Progenitor cell of endocrine pancreas (in vitro differentiated cells): ENCODE measurements at places on chromosomes 1 and 21.
A peak's percentile ranks its signal among the peaks of the same experiment; 100 is the strongest.

GRCh38 chr1:147627435-147628110 is 42.8 kb downstream of the ACP6 start:
- DNase-seq: peak; percentile 34

DNA sequence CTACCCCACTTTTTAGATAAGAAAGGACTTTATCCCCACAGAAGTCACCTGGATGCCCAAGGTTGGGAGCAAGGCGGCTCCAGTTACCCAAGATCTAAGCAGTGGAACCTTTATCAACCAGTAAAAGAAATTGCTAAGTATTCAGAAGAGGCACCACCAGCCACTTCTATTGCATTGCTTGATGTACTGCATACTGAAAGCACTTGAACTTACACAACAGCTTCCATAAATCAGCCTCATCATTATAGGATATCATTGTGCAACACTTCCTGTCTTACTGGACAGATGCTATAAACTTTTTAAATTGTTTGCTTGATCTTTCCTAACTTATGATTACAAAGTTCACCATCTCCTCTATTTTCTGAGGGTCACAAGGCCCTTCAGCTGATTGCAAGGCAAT is 642.7 kb upstream of the CXADR start:
- DNase-seq: no peak

DNA sequence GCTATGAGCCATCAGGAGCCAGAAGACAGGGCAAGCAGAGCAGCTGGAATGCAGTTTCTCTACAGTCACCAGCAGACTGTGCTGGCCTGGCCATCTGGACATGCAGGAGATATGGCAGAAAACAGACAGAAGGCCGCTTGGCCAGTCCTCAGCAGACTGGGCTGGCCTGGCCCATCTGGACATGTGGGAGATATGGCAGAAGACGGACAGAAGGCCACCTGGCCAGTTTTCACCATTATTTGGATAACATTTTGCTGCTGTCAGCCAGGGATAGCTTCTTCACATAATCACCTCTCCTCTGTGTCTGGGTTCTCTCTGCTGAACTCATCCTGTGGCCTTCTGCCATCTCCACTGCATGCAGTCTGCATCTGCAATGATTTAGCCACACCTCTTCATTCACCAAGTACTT is 25.0 kb upstream of the CACYBP start:
- DNase-seq: no peak

GRCh38 chr1:17207046-17207445 is 2.1 kb downstream of the PADI1 start:
- DNase-seq: no peak

DNA sequence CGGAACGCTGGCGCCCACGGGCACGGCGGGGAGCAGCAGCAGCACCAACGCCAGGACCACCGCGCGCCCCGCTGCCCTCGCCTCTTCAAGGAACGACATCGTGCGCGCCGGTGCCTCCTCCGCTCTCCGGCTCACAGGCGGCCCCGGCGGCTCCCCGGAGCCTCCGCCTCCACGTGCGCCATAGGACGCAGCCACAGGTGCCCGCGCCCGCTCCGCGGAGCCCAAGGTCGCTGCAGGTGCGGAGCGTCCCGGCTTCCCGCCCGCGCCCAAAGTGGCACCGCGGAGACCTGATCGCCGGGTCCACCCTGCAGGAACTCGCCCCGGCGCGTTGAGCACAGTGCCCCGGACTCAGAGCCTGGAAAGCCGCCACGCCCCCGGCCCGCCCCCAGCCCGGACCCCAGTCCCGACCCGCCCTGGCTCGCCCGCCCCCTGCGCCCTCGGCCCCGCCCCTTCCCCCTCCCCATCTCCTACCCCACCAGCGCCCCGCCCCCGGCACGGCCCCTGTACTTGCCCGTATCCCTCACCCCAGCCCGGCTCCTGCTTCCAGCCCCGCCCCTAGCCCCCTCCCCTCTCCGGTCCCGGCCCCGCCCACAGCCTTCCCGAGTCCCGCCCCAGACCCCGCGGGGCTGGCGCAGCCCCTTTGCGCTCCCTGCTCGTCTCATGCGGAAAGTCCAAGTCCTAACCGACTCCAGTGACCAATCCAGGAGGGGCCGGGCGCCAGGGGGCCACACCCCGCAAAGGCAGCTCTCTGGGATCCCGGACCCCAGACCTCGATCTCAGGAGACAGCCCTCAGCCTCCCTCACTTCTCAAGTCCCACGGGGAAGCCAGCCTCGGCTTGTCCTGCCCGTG is at the start of gene MEGF6:
TSS of gene MEGF6 (minus strand) at position 339 of the 850 bp plus-strand sequence. CDS start at position 99, 240 bp downstream.
- DNase-seq: peak; percentile 90

DNA sequence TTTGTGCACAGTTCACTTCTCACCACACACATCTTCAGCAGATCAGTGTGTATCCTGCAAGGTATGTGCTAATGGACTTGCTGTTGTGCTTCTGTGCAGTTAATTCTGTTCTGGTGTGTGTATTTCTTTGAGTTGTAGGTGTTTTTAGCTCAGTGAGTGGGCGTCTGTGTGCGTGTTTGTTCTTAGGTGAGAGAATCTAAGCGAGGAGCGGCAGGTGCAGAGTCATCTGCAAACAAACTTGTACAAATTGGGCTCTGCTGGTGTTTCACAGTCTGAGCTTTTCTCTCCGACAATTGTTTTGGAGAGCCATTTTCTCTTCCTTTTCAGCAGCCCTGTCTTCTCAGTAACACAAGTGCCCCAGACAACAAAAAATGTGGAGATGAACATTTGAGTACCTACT is 43.6 kb downstream of the ACP6 start:
- no peak for DNase-seq

GRCh38 chr1:180917306-180918065 is 4.8 kb downstream of the KIAA1614 start:
- no peak for DNase-seq

DNA sequence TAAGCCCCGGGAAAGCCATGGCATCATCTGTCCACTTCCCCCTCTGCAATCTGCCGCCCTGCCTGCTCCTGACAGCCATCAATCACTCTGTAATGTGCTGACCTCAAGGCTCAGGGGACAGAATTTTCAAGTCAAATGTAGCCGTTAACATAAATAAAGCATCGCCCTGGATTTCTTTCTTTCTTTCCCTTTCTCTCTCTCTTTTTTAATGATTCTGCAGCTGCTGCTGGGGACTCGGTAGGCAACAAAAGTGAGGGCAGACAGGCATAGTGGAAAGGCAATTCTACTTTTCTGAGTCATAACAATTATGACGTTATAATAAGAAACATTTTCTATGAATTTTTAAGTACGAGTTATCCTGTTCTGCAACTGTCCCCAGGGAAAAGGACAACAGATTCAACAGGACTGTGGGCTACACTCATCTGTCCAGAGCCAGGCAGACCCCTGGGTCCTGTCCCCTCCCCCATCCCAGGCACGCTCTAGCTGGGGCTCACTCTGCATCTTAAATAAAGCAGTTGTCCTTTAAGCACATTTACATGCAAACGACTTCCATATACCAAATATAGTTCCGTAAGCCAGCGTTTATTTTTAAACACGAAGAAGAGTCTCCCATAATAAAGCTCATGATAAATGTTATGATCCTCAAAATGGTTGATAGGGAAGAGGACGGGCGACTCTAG is 78.7 kb downstream of the SSBP3 start:
- no peak for DNase-seq

- no peak for DNase-seq
Measured at GRCh38 chr1:168794057-168794456, 65.1 kb upstream of the DPT start.

- DNase-seq: no peak
Measured at GRCh38 chr1:160058087-160058486, 11.9 kb downstream of the KCNJ10 start.

DNA sequence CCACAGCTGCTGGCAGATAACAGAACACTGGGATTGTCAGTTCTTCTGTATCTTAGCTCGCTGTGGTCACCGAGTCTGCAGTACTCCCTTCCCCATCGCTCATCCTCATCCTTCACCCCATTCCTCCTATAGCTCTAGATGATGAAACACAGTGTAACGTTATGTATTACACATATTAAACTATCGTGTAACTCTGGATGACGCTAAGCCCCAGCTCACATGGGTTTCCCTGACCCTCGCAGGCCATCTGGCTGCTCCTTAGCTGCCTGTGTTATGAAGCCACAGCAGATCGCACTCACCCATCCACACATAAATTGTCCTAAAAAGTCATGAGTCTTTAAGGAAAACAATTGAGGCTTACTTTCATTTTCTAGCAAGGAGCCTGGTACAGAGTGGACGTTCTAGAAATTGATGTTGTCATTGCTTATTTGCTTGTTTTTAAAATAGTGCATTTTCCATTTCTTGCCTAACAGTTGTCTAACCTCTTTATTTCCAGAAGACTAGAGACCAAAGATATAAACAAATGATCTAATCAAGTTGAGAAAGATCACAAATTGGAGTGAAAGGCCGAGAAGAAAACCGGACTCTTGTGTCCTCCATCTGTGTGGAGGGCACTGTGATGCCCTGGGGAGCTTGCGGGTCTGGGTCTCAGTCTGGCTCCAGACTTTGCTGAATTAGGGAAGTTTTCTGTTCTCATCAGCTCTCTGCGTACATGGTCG is 24.3 kb upstream of the PCP4 start:
- DNase-seq: no peak

DNA sequence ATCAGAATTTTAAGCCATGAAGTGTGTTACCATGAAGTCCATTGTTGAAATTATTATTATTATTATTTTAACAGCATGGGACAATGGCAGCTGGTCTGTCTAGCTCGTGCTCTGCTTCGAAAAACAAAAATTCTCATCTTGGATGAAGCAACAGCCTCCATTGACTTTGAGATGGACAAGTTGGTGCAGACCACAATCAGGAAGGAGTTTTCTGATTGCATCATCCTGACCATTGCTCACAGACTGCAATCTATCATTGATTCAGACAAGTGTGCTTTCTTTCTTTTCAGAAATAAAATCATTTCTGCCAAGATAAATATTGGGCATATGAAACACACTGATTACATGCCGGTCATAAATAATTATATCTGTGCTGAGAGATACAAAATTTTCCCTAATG is 21.0 kb downstream of the HSPA13 start:
- no peak for DNase-seq

- no peak for DNase-seq
Measured at GRCh38 chr1:64196074-64196870, 7.2 kb upstream of the UBE2U start.

DNA sequence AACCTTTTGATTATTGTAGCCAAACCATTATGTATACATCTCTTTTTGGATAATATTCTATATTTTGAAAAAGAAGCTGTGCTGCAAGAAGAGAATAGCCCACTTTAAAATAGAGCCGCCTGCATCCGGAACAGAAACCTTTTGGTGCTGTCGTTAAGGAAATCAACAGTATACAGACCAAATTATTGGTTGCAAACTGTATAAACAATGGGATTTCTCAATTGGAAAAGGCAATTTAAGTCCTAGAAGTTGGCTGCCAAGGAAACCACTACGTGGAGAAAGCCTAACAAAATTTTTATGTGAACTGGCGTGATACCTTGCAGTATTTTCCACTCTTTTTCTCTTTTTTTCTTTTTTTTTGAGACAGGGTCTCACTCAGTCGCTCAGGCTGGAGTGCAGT is 25.8 kb downstream of the DESI2 start:
- DNase-seq: no peak

GRCh38 chr1:210233495-210234328 is 1.1 kb downstream of the SERTAD4 start:
- DNase-seq: no peak
